Natural killer cell (primary cell): ENCODE measurements at places on chromosomes 2 and 18. TPM values are rescaled to one million over a fixed set of nuclear protein-coding genes. Genes with fewer than 3 reads are reported as not detected.

DNA sequence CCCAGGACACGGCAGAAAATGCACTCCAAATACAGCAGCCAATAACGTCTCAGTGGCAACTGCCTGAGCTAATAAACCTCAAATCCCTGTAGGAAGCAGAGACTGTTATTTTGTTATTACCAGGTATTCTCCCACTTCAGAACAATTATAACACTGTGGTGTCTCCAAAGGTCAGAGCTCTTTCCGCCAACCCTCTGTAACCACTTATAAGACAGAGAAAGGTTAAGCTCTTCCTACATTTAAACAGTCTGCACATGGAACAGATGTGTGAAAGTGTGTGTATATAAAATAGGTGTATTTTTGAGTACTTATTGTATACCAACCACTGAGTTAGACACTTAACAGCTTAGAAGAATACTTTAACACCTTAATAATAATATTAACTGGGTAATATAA, 64.1 kb downstream of the FBXO15 start:
- H3K27ac ChIP-seq: peak overlapping the region; percentile 70
- DNase-seq: no peak
- peaks cover 12% of the 10 kb centered on the region for H3K4me1 ChIP-seq

DNA sequence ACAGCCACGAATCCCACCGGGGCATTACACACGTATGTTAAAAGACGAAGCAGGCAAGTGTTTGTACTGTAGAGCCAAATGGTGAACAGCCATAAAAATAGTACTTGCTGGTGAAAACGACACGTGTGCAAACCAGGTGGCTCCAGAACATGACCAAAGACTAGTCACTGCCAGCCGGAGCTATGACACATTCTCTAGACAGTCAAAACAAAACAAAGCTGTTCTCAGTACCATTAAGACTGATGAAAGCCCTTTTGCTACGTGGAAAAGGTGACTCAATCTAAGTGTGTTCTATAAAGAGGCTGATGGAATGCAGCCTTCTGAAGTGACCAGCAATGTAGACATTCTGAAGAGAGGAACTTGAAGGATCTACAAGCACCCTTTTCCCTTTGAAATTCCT, 367.7 kb upstream of the NETO1 start:
- H3K36me3 ChIP-seq: no peaks in the 10 kb centered on the region
- no peaks in the 10 kb centered on the region for H3K4me1 ChIP-seq
- no peak overlapping the region for H3K27ac ChIP-seq
- H3K4me3 ChIP-seq: no peak overlapping the region

TRIM43 gene
- total RNA-seq: not detected

- no peaks in the 10 kb centered on the region for H3K27me3 ChIP-seq
- no peak overlapping the region for H3K27ac ChIP-seq
- H3K4me1 ChIP-seq: peaks cover 46% of the 10 kb centered on the region
- peaks cover 47% of the 10 kb centered on the region for H3K36me3 ChIP-seq
- H3K4me3 ChIP-seq: no peak overlapping the region
Observed at GRCh38 chr2:61179701-61180639, 18.0 kb downstream of the C2orf74 start.

GRCh38 chr18:3132700-3133099, 87.1 kb downstream of the MYOM1 start:
- H3K27me3 ChIP-seq: no peaks in the 10 kb centered on the region
- no peaks in the 10 kb centered on the region for H3K4me1 ChIP-seq
- DNase-seq: no peak
- no peak overlapping the region for H3K27ac ChIP-seq
- H3K36me3 ChIP-seq: no peaks in the 10 kb centered on the region
- H3K4me3 ChIP-seq: no peak overlapping the region

DNA sequence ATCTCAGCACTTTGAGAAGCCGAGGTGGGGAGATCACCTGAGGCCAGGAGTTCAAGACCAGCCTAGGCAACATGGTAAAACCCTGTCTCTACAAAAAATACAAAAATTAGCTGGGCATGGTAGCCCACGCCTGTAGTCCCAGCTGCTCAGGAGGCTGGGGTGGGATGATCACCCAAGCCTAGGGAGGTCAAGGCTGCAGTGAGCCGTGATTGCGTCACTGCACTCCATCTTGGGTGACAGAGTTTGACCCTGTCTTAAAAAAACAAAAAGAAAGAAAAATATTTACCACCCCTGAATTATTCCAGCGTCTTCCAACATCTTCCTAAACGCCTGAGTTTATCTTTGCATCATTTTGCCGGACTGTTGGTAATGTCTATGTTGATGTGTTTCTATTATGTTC, 6.2 kb upstream of the IGFBP5 start:
- no peaks in the 10 kb centered on the region for H3K36me3 ChIP-seq
- peaks cover 8% of the 10 kb centered on the region for H3K27me3 ChIP-seq
- DNase-seq: no peak
- H3K4me3 ChIP-seq: no peak overlapping the region
- H3K4me1 ChIP-seq: no peaks in the 10 kb centered on the region

GKN2 gene
- not detected for total RNA-seq

DNA sequence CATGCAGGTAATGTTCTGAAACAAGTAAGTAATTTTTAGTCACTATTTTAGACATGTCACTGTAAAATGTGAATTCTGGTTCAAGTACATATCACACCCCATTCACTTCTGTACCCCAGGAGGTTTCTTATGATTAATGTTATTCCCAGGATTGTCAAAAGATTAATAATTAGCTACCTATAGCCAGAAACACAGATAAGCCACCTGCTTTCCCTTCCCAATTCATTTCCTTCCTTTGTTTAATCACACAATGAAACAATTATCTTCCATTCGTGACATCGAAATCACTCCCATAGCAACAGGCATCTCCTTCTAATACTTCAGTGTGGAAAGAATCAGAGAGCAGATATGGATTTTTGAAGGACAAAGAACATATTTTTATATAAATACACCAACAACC, 1650.3 kb upstream of the CELF4 start:
- H3K4me1 ChIP-seq: no peaks in the 10 kb centered on the region
- no peak for DNase-seq
- no peaks in the 10 kb centered on the region for H3K36me3 ChIP-seq
- no peak overlapping the region for H3K27ac ChIP-seq
- H3K27me3 ChIP-seq: no peaks in the 10 kb centered on the region

GRCh38 chr18:47141289-47141688, 9.0 kb downstream of the HDHD2 start:
- H3K4me3 ChIP-seq: no peak overlapping the region
- no peak for DNase-seq
- H3K4me1 ChIP-seq: no peaks in the 10 kb centered on the region
- peaks cover 4% of the 10 kb centered on the region for H3K36me3 ChIP-seq
- H3K27me3 ChIP-seq: no peaks in the 10 kb centered on the region

DNA sequence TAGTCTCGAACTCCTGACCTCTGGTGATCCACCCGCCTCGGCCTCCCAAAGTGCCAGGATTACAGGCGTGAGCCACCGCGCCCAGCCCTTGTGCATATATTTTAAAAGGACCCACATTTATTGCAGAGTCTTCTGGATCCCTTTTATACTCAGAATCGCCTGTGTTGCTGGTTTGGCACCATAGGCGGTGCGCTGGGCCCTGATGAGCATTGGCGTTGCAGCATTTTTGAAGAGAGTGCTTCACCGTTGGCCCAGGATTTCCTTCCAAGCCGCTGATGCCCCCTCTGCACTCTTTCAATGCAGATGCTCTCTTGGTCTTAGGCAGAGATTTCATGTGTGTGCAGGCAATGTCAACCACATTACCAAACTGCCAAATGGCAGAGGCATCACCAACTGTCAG, 13.5 kb upstream of the TFCP2L1 start:
- no peak overlapping the region for H3K4me3 ChIP-seq
- peaks cover 4% of the 10 kb centered on the region for H3K4me1 ChIP-seq
- H3K27ac ChIP-seq: no peak overlapping the region

GRCh38 chr2:50584185-50584584, 447.7 kb downstream of the NRXN1 start:
- no peak overlapping the region for H3K4me3 ChIP-seq
- DNase-seq: no peak
- H3K4me1 ChIP-seq: no peaks in the 10 kb centered on the region
- H3K27me3 ChIP-seq: no peaks in the 10 kb centered on the region
- H3K27ac ChIP-seq: no peak overlapping the region

NT5C1B gene
- total RNA-seq: not detected

DNA sequence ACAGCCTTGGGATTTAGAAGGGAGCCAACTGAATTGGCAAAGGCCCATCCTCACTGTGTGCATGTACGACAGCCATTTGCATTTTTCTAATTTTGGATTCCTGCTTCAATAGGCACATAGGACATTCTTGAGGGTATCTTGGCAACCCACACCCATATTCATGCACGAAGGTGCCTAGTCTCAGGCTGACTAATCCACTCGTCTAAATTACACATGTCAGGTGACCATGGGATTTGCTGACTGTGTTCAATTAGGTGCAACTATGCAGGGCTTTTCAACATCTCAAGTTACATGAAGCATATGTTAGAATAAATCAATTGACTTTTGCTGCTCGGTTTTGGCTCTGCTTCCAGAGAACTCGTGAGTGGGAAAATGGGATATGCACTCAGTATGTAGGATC, 249.7 kb downstream of the SP3 start:
- H3K4me1 ChIP-seq: no peaks in the 10 kb centered on the region
- no peak overlapping the region for H3K4me3 ChIP-seq
